Activated T-helper 1 cell treated with anti-CD3 and anti-CD28 coated beads, Interleukin-12 subunit alpha, Interleukin-12 subunit beta, Interleukin-2, Interleukin-4 antibody, amounts not matched to agents 30 ng/mL and 10 ng/mL and 1 ng/mL, durations not matched to agents 14 hours and 24 hours and 36 hours (primary cell): ENCODE measurements at places on chromosomes 16 and 17. TPM values are rescaled to one million over a fixed set of nuclear protein-coding genes. Genes with fewer than 3 reads are reported as not detected.

- peaks cover 20% of the 10 kb centered on the region for H3K4me1 ChIP-seq
- H3K27me3 ChIP-seq, result peaks cover 3% of the 10 kb centered on the region
- no peak for DNase-seq
- no peak overlapping the region for H3K4me3 ChIP-seq
- no peaks in the 10 kb centered on the region for H3K36me3 ChIP-seq
- no peak overlapping the region for H3K27ac ChIP-seq
Measured at GRCh38 chr17:50501054-50501453, 7.2 kb upstream of the MYCBPAP start.

- peaks cover 51% of the 10 kb centered on the region for H3K4me1 ChIP-seq
- no peak overlapping the region for H3K27ac ChIP-seq
- peaks cover 8% of the 10 kb centered on the region for H3K36me3 ChIP-seq
- H3K27me3 ChIP-seq, result peaks cover 6% of the 10 kb centered on the region
Measured at GRCh38 chr17:48550502-48551213, 5.7 kb upstream of the HOXB2 start.

DNA sequence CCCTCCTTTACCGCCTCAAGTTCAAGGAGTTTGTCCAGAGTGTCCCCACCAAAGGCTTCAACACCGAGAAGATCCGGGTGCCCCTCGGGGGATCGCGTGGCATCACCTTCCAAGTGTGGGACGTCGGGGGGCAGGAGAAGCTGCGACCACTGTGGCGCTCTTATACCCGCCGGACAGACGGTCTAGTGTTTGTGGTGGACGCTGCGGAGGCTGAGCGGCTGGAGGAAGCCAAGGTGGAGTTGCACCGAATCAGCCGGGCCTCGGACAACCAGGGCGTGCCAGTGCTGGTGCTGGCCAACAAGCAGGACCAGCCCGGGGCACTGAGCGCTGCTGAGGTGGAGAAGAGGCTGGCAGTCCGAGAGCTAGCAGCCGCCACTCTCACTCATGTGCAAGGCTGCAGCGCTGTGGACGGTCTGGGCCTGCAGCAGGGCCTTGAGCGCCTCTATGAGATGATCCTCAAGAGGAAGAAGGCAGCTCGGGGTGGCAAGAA is 1.1 kb downstream of the ARL4D start:
- H3K36me3 ChIP-seq, result no peaks in the 10 kb centered on the region
- no peak for DNase-seq
- peaks cover 36% of the 10 kb centered on the region for H3K4me1 ChIP-seq
- H3K27ac ChIP-seq, result peak overlapping the region; percentile 29
- peaks cover 3% of the 10 kb centered on the region for H3K27me3 ChIP-seq
- H3K4me3 ChIP-seq, result peak overlapping the region; percentile 92

Gene PNMT
- total RNA-seq, result not detected in 2 replicates
